Activated CD4-positive, alpha-beta T cell treated with anti-CD3 and anti-CD28 coated beads for 36 hours (primary cell): ENCODE measurements at places on chromosomes 1 and 21. TPM values are rescaled to one million over a fixed set of nuclear protein-coding genes. Genes with fewer than 3 reads are reported as not detected.
A peak's percentile ranks its signal among the peaks of the same experiment; 100 is the strongest.

UBE4B gene
- total RNA-seq = 31.8 TPM

GRCh38 chr1:196302981-196303380 lies 305.3 kb downstream of the KCNT2 start:
- H3K27me3 ChIP-seq = no peaks in the 10 kb centered on the region
- H3K36me3 ChIP-seq = no peaks in the 10 kb centered on the region
- no peaks in the 10 kb centered on the region for H3K4me1 ChIP-seq
- no peak for DNase-seq
- no peak overlapping the region for H3K4me3 ChIP-seq

DNA sequence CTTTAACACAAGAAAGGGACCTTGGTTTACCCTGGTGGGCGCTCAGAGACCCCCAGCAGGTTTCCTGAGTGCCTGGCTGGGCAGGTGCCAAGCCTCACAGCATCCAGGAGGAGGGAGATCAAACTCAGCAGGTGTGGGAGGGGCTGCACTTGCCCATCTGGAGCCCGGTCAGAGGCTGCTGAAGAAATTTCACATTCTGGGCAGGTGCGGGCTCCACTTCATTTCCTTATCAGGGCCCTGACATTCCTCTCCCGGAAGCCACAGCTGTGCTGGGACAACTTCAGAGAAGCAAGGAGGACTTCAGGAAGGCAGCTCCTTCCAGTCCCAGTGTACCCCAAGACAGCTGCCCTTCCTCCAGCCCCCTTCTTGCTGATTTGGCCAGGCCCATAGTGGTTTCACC lies 82.9 kb downstream of the ITPKB start:
- H3K27ac ChIP-seq = peak overlapping the region; percentile 96
- H3K4me3 ChIP-seq = no peak overlapping the region
- no peaks in the 10 kb centered on the region for H3K27me3 ChIP-seq
- H3K36me3 ChIP-seq = peaks cover 11% of the 10 kb centered on the region

- no peak overlapping the region for H3K27ac ChIP-seq
- no peaks in the 10 kb centered on the region for H3K36me3 ChIP-seq
- no peak for DNase-seq
- no peak overlapping the region for H3K4me3 ChIP-seq
These were observed 613.5 kb downstream of the MATN1 start for GRCh38 chr1:30109853-30110252.

DNA sequence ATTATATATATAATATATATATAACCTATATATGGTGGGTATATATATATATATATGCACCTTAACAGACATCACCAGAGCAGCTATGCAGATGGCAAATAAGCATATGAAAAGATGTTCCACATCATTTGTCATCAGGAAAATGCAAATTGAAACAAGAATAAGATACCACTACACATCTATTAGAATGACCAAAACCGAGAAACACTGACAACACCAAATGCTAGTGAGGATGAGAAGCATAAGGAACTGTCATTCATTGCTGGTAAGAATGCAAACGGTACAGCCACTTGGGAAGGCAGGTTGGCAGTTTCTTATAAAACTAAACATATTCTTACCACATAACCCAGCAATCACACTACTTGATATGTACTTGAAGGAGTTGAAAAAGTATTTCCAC lies 219.8 kb upstream of the PRMT6 start:
- H3K4me1 ChIP-seq = no peaks in the 10 kb centered on the region
- H3K4me3 ChIP-seq = no peak overlapping the region
- DNase-seq = no peak
- no peaks in the 10 kb centered on the region for H3K27me3 ChIP-seq
- H3K36me3 ChIP-seq = no peaks in the 10 kb centered on the region
- no peak overlapping the region for H3K27ac ChIP-seq

PRKAA2 gene
- total RNA-seq = not detected

GRCh38 chr21:35239811-35240219 lies 190.7 kb upstream of the RUNX1 start:
- no peak for DNase-seq
- peaks cover 3% of the 10 kb centered on the region for H3K27me3 ChIP-seq
- H3K4me3 ChIP-seq = no peak overlapping the region
- no peak overlapping the region for H3K27ac ChIP-seq
- H3K36me3 ChIP-seq = peaks cover 16% of the 10 kb centered on the region
- peaks cover 32% of the 10 kb centered on the region for H3K4me1 ChIP-seq

DNA sequence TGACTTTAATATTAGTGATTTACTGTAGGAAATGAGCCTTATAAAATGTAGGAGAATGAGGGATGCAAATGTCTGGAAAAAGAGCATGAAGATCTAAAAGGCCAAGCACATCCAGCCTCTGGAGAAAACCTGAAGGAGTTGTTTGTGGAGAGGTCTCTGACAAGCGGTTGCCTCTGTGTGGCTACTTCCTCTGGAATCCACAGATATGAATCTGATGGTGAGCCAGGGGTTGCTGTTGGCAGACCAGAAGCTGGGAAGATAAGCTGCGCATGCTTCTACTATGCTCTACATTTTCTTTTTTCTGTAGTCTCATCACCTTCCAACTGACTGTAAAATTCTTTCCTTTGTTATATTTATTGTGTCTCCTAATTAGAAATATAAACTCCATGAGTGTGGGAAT lies 248.6 kb downstream of the OLFM3 start:
- H3K4me1 ChIP-seq = no peaks in the 10 kb centered on the region
- DNase-seq = no peak
- H3K4me3 ChIP-seq = no peak overlapping the region

- H3K27ac ChIP-seq = no peak overlapping the region
- no peaks in the 10 kb centered on the region for H3K36me3 ChIP-seq
- H3K4me1 ChIP-seq = peaks cover 3% of the 10 kb centered on the region
- peaks cover 32% of the 10 kb centered on the region for H3K27me3 ChIP-seq
These were observed 3.6 kb downstream of the FMO1 start for GRCh38 chr1:171251952-171252300.

TFF2 gene
- not detected for total RNA-seq

GRCh38 chr21:21387916-21388315 lies 389.7 kb downstream of the NCAM2 start:
- H3K36me3 ChIP-seq = no peaks in the 10 kb centered on the region
- no peaks in the 10 kb centered on the region for H3K27me3 ChIP-seq
- no peak for DNase-seq
- H3K27ac ChIP-seq = no peak overlapping the region

GRCh38 chr1:12448746-12449177 lies 169.2 kb downstream of the DHRS3 start:
- H3K36me3 ChIP-seq = peaks cover 45% of the 10 kb centered on the region
- DNase-seq = no peak
- H3K4me3 ChIP-seq = peak overlapping the region; percentile 24
- peaks cover 10% of the 10 kb centered on the region for H3K27me3 ChIP-seq
- H3K4me1 ChIP-seq = peaks cover 69% of the 10 kb centered on the region

DNA sequence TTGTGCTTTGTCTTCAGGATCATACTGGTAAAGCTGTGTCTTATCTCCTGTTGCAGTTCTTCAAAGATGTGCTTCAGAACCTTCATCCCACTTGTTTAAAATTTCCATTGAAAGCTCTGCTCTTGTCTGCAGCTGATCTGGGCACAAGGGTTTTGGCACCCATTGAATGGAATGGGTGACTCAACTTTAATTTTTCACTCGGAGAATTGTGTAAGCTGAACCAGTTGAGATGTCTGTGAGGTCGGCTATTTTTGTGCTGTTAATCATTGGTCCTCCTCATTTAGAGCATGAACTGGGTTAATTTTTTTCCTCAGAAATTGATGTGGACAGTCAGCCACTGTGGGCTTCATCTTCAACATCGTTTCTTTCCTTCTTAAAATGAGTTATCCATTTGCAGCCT lies 252.1 kb downstream of the TM2D1 start:
- no peak for DNase-seq
- H3K4me3 ChIP-seq = no peak overlapping the region
- no peak overlapping the region for H3K27ac ChIP-seq
- H3K27me3 ChIP-seq = peaks cover 8% of the 10 kb centered on the region

GRCh38 chr1:93554883-93555872 lies 107.3 kb downstream of the FNBP1L start:
- no peaks in the 10 kb centered on the region for H3K36me3 ChIP-seq
- DNase-seq = no peak
- H3K27me3 ChIP-seq = no peaks in the 10 kb centered on the region

LCE2A gene
- not detected for total RNA-seq

DNA sequence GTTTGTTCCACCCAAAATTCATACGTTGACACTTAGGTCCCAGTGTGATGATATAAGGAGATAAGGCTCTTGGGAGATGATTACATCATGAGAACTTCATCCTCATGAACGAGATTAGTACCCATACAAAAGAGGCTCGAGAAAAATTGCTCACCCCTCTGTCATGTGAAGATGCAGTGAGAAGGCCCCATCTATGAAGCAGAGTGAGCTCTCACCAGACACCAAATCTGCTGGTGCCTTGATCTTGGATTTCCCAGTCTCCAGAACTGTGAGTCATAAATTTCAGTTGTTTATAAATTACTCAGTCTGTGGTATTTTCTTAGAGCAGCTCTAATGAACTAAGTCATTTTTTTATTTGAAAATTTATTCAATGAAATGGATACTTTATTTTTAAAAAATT lies 42.6 kb upstream of the USP25 start:
- no peak overlapping the region for H3K4me3 ChIP-seq
- no peak overlapping the region for H3K27ac ChIP-seq
- H3K36me3 ChIP-seq = no peaks in the 10 kb centered on the region
- H3K27me3 ChIP-seq = peaks cover 2% of the 10 kb centered on the region
- no peak for DNase-seq

- no peak overlapping the region for H3K27ac ChIP-seq
- H3K4me1 ChIP-seq = peaks cover 14% of the 10 kb centered on the region
- no peaks in the 10 kb centered on the region for H3K27me3 ChIP-seq
- DNase-seq = no peak
- no peak overlapping the region for H3K4me3 ChIP-seq
- peaks cover 20% of the 10 kb centered on the region for H3K36me3 ChIP-seq
These were observed 70.0 kb downstream of the NVL start for GRCh38 chr1:224259986-224260385.

- DNase-seq = no peak
- H3K27ac ChIP-seq = no peak overlapping the region
- no peaks in the 10 kb centered on the region for H3K4me1 ChIP-seq
- H3K27me3 ChIP-seq = no peaks in the 10 kb centered on the region
- peaks cover 4% of the 10 kb centered on the region for H3K36me3 ChIP-seq
These were observed 117.9 kb downstream of the PRDM2 start for GRCh38 chr1:13817906-13818305.

- H3K4me1 ChIP-seq = no peaks in the 10 kb centered on the region
- no peak overlapping the region for H3K27ac ChIP-seq
- DNase-seq = no peak
- no peaks in the 10 kb centered on the region for H3K36me3 ChIP-seq
- peaks cover 49% of the 10 kb centered on the region for H3K27me3 ChIP-seq
- no peak overlapping the region for H3K4me3 ChIP-seq
These were observed 33.5 kb downstream of the RXRG start for GRCh38 chr1:165411396-165411795.

TSSK3 gene
- total RNA-seq = 0.76 TPM

GRCh38 chr1:227685807-227686206 lies 49.3 kb downstream of the JMJD4 start:
- H3K4me3 ChIP-seq = no peak overlapping the region
- H3K27me3 ChIP-seq = peaks cover 2% of the 10 kb centered on the region
- H3K27ac ChIP-seq = no peak overlapping the region
- H3K4me1 ChIP-seq = no peaks in the 10 kb centered on the region
- peaks cover 4% of the 10 kb centered on the region for H3K36me3 ChIP-seq

- H3K27ac ChIP-seq = no peak overlapping the region
- no peaks in the 10 kb centered on the region for H3K36me3 ChIP-seq
- no peak for DNase-seq
- H3K4me1 ChIP-seq = no peaks in the 10 kb centered on the region
- no peak overlapping the region for H3K4me3 ChIP-seq
- H3K27me3 ChIP-seq = peaks cover 6% of the 10 kb centered on the region
These were observed 43.2 kb downstream of the PRRX1 start for GRCh38 chr1:170707117-170707516.

DNA sequence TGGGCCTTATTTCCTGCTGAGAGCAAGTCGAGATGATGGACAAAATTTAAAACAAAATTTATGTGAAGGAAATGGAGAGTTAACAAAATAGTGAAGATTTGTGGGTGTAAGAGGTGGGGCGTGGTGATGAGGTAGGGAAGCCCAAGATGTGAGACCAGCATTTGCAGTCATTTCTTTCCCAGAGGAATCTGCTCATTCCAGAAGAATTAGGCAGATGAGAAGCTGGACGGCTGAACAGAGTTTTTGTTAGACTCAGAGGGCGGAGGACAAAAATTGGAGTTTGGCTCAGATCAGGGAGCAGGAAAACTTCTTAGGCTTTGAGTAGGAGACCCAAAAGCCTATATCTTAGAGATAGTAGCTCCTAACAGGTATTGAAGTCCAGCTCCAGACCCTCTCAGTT lies 65.3 kb downstream of the CAMTA1 start:
- H3K27me3 ChIP-seq = no peaks in the 10 kb centered on the region
- no peak overlapping the region for H3K4me3 ChIP-seq
- H3K36me3 ChIP-seq = peaks cover 46% of the 10 kb centered on the region
- no peak overlapping the region for H3K27ac ChIP-seq

CFHR4 gene
- total RNA-seq = not detected
